G401 (cell line): ENCODE measurements at places on chromosomes 1 and 21. TPM values are rescaled to one million over a fixed set of nuclear protein-coding genes. Genes with fewer than 3 reads are reported as not detected.

DNA sequence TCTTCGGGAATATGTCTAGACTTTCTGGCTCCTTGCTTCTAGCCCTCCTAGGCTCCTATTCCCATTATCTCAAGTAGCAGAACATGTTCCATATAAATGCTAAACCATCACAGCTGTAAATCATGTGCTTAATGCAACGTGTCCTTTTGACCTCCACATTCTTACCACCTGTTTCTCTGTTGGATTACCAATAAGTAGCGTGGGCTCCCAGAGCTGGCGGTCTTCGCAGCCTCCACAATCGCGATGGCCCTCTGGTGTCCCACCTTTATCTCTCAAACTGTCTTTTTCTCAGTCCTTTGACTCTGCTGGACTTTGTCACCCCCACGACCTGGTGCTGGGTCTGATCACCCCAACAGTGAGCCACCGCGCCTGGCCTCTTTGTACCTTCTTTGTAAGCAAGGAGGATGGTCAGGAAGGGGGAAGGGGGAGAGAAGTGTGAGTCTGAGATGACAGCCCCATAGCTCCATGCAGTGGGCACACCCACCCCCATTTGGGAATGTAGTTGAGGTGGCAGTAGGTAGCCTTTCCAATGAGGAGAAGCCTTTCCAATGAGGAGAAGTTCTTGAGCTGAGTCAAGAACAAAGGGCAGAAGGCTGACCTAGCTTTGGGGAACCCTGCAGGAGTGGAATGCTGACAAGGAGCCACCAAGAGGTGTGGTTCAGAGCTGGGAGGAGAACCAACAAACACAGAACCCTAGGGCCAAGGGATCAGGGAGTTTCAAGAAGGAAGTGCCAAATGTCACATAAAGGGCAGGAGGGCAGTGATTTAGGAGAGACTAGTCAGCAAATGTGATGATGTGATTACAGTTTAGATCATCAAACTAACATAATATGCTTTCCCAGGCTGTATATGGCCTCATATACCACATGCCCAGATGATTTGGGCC, 14.2 kb downstream of the TRAF5 start:
- no peak for DNase-seq

DNA sequence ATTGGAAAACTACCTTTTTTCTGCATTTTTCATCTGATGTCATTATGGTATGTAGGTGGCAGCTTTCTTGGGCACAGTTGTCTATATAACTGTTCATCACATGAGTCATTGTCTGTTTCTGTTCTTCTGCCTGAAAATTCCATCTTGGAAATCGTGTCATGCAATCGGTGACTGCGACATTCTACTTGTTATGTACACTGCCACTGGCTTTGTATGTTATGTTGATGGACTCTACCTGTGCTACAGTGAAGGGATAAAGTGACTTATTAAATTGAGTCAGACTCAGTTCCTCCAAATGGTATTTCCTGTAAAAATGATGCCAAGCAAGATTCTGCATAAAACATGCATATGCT, 8.6 kb downstream of the SMAP2 start:
- no peak for DNase-seq

DNA sequence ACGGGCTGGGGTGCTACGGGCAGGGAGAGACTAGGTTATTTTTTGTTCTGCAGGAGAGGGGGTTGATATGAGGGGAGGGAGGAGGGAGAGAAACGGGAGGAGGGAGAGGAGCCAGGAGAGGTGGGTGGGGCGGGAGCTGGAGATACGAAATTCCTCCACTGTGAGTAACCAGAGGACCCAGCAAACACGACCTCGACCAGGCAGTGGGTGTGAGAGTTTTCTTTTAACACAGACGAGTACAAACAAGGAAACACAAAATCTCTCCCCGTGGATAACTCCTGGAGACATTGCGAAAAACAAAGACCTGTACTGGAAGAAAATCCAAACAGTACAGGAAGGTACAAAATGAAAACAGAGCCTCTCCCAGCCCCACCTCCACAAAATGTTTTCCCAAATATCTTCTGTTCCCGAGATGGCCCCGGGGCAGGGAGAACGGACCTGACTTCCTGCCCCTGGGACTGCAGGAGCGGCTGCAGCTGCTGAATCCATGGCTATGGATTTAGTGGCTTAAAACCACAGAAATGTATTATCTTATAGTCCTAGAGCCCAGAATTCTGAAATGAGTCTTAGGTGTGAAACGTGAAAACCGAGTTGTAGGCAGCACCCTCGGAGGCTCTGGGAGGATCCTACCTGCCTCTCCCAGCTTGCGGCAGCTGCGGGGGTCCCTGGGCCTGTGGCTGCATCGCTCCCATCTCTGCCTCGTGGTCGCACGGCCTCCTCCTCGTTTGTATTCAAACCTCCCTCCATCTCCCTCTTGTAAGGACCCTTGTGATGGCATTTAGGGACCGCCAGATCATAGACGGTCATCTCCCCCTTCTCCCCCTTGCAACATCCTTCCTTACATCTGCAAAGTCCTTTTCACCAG, 82.2 kb downstream of the RIPK4 start:
- DNase-seq, result no peak

HAO2 gene
- total RNA-seq, result not detected in 2 replicates

APOBEC4 gene
- total RNA-seq, result not detected in 2 replicates

CFAP45 gene
- total RNA-seq, result not detected in 2 replicates

DNA sequence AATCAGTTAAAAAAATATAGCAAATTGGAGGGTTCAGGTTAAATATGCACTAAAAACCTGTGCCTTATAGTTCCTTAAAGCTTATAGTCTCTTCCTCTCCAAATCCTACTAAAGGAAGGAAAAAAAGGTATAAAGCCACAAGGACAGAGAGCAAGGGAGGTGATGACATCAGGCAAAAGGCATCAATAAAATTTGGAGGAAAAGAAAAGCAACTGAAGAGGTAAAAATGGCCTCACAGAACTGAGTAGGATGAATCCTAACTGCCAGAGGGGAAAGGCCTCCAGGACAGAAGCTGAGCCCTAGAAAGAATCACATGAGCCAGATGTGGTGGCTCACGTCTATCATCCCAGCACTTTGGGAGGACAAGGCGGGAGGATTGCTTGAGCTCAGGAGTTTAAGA, 8.1 kb downstream of the CCSAP start:
- no peak for DNase-seq

DNA sequence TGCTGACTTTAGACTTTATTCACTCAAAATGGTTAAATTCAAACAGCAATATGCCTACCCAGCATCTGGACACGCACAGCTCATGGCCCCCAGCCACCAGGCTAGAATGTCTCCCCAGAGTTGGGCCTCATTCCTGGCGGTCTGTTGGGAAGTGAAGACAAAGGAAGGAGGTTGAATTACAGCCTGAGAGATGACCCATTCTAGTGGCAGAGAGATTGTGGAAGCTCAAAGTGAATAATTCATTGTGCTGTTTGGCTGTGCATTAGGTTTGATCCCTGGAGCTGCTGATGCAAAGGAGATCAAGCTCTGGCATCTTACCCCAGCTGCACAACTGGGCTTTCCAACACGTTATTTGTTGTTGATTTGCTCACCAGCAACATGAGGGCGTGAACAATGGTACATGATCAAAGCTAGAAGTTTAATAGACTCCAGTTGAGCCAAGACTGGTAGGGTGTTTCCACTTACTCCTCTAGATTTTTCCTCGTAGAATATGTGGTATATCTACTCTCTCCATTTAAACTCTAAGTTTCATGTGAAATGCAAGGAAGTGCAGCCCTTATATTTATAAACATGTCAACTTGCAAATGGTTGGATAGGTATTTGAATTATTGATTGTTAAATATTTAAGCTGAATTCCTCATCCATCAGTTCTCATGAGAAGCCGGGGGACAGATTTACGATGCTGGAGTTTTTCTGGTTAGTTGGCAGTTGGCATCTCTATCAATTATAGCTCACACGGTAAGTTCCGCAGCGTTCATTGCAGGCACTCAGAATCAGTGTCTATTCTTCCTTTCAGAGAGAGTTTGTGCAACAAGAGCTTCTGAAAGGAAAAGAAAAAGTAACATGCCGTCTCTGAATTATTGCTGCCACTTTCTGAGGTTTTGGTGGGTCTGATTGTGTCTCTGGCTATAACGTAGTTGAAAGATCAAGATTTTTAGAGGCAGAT, 222.7 kb downstream of the TM2D1 start:
- no peak for DNase-seq
